Renal cortical epithelial cell (primary cell): ENCODE measurements at places on chromosomes 2 and 18. TPM values are rescaled to one million over a fixed set of nuclear protein-coding genes. Genes with fewer than 3 reads are reported as not detected.
A peak's percentile ranks its signal among the peaks of the same experiment; 100 is the strongest.

DNA sequence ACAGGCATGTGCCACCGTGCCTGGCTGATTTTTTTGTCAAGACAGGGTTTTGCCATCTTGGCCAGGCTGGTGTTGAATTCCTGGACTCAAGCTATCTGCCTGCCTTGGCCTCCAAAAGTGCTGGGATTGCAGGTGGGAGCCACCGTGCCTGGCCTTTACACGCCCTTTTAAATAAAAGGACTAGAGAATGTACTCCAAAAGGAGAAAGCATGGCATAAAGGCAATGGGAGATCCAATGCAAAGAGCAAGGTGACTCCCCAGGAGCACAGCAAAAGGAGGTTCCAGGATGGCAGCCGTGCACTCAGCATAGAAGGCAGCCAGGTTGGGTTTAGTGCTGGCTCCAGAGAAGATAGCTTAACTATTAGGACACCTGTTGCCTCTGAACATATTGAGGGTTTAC lies 27.1 kb downstream of the ASB1 start:
- no peak for DNase-seq

DNA sequence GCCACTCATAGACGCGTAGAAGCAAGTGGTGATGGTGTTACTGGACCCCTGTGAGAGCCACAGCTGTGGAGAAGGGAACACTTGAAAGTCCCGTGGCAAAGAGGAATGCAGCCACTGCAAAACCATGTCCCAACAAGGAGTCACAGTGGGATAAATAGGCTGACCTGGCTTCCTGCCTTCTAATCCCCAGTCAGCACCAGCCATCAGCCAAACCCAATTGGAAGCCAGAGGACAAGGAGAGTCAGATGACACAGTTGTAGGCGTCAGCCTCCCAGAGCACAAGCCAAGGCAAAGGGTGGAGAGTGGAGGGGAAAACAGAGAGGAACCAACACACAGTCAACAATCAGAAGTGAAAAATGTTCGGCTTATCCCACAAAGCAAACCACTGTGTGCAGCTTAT lies 5.5 kb upstream of the CYBRD1 start:
- DNase-seq: no peak

- DNase-seq: peak; percentile 3
Observed at GRCh38 chr2:69222953-69223658, 163.9 kb downstream of the GFPT1 start.

DNA sequence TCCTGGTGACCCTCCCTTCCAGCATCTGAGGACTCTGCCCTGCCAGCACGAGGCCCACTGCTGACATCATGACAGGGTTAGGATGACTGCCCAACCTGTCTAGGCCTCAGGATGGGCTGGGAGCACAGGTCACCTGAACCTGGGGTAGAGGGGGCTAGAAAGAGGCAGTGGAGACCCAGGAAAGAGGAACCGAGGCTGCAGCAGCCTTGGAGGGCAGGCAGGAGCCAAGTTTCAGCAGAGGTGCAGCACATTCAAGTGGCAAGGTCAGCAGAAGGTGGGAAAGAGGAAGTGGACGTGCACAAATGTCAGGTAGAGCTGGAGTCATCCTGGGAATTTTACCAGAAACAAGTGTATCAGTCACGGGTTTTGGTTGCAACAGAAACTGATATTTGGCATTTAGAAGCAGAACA lies 13.6 kb upstream of the RAB10 start:
- DNase-seq: no peak

GRCh38 chr2:196551014-196551413 lies 88.5 kb upstream of the CCDC150 start:
- DNase-seq: no peak

DNA sequence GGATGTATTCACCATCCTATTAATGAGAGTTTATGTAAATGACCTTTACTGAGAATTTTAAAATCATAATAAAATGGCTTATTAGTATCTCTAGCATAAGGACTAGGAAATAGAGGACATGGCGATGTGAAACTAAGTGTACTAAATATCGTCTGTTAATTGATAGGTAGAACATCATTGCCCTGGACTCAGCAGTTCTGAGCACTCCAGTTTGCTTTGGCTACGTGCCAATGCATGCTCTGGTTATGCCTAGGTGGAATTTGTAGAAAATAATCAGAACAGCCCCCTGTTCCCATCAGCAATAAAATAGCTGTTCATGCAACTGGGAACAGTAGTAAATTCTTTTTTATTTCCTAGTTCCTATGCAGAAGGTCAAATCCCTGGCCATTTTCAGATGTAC lies 247.8 kb downstream of the DOK6 start:
- DNase-seq: no peak

DNA sequence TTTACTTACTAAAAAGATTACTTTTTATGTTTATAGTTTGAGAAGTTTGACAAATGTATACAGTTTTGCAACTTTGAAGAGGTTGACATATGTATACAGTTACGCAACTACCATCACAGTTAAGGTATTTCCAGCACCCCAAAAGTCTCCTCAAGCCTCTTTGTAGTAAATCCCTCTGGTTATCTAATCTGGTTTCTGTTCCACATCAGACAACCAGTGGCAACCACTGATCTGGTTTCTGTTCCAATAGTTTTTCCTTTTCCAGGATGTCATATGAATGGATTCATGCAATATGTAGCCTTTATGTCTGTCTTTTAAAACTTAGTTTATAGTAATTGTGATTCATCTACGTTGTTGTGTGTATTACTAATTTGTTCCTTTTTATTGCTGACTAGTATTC lies 23.5 kb downstream of the IFIH1 start:
- no peak for DNase-seq

GRCh38 chr2:183242937-183243336 lies 118.7 kb downstream of the NUP35 start:
- peak; percentile 15 for DNase-seq

DNA sequence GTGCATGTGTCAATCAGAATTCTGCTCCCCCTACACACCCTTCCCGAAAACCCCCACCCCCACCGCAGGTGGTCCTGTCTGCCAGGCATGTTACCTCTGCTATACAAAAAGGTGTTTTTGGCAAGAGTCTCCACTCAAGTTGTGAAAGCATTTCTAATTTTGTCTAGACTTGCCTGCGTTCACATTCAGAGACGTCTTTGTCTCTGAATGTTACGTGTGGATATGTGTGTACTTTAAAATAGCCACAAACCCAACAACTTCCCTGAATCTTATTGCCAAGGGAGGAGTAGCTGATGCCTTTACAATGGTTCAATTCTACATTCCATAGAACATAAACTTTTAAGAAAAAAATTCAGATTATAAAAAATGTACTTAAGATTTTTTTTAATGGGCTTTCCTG lies 66.6 kb downstream of the ITGA4 start:
- no peak for DNase-seq

- DNase-seq: no peak
Observed at GRCh38 chr2:71611781-71612527, 158.6 kb downstream of the DYSF start.

- DNase-seq: no peak
Observed at GRCh38 chr2:72103690-72104089, 44.0 kb downstream of the CYP26B1 start.

DNA sequence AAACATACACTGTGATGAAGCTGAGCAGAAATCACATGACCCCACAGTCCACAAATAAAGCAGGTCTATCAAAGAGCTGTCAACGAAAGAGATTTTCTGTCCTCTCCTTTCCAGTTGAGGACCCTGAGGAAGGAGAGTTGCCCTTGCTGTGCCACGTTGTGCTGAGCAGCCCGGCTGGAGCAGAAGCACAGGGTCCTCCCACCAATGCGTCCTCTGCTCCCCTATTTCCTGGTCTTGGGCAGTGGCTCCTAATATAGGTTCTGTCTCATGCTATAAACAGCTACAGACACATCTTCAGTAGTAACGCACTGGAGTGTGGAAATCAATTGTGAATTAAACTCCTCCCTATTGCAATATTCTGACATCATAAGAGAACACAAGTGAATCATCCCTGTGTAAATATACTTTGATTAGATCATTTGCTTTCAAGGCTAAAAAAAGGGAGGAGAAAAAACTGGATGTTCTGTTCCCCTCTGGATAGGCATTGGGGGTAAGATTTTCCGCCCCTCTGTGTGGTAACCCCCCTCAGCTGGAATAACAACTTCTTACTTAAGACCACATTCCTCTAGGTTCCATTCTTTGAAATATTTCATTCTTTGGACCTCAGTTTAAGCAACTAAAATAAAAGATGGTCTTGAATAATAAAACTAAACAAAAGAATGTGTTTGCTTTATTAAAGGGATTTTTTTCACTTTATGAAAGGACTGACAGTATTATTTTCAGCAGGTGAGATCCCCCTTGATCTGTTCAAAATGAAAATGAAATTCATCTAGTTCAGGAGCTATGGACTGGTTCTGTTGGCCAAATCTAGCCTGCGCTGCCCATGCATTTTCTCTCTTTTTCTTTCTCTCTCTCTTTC lies 8.3 kb upstream of the RHOB start:
- peak; percentile 90 for DNase-seq

GRCh38 chr2:217309056-217309455 lies 449.2 kb upstream of the TNP1 start:
- DNase-seq: no peak

- no peak for DNase-seq
Observed at GRCh38 chr2:36530983-36531354, 67.0 kb downstream of the FEZ2 start.

- no peak for DNase-seq
Observed at GRCh38 chr2:56133931-56134629, 49.7 kb upstream of the CCDC85A start.

DNA sequence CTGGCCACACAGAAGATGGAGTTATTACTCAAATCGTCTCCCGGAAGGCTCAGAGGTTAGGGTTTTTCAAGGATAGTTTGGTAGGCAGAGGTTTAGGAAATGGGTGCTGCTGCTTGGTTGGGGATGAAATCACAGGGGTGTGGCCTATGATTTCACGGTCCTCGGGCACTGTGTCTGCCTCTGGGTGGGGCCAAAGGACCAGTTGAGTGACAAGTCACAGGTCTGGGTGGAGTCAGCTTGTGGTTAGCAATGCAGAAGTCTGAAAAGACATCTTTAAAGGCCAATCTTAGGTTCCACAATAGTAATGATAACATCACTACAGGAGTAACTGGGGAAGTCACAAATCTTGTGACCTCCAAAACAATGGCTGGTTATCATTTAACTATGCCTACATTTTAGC lies 387.8 kb downstream of the ZNF521 start:
- no peak for DNase-seq

GRCh38 chr18:56884511-56884910 lies 233.4 kb downstream of the WDR7 start:
- DNase-seq: no peak

- peak; percentile 50 for DNase-seq
Observed at GRCh38 chr2:200762127-200762526, 49.6 kb upstream of the BZW1 start.

DNA sequence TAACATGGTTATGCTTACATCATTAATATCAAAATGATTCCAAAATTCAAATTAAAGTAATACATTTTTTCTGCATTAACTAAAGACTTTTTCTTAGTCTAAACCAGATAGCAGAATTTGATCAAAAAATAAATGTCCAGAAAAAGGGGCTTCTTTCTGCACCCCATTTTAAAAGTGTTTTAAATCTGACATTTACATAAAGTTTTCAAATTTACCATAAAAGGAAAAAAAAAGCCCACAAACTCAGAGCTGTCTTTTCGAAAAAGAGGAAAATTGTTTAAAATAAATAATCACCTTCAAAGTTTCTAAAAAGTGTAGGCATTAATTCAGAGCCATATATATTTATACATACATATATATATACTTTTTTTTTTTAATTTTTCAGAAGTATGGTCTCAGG lies 1.5 kb downstream of the FASTKD1 start:
- DNase-seq: no peak

GRCh38 chr2:200399046-200399445 lies 92.6 kb downstream of the SPATS2L start:
- peak; percentile 86 for DNase-seq

DNA sequence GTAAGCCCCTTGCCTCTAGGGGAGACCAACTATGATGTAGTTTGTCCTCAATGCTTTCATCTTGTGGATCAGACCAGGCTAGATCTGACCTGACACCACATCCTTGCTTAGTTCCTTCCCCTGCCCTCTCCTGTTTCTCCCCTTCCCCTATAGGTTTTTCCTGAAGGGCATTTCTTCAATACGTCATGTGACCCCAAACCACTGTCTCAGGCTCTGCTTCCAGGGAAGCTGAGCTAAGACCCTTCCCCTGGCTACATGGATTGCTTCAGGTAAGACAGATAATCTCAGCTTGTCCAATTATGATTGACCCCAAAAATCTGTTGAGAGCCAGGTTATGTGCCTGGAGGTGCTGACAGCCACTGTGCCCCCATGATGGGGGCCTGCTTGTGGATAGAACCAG lies 22.6 kb upstream of the TTL start:
- no peak for DNase-seq

- peak; percentile 36 for DNase-seq
Observed at GRCh38 chr2:71530641-71531332, 77.4 kb downstream of the DYSF start.

DNA sequence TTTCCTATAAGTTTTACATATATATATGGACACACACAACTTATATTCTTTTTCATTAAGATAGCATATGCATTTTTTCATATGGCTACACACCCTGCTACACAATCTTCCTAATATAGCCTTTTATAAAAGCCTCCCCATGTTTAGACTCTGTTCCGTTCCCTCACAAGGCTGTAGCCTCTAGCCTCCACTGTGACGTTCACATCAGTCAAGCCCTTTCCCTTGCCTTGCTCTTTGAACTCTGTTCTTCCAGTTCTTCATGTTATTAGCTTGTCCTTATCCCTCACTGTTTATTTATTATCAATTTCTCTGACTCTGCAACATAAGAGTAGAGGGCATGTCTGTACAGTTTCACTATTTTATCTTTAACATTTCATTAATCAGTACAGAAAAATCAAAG lies 38.9 kb downstream of the HADHB start:
- DNase-seq: no peak

DNA sequence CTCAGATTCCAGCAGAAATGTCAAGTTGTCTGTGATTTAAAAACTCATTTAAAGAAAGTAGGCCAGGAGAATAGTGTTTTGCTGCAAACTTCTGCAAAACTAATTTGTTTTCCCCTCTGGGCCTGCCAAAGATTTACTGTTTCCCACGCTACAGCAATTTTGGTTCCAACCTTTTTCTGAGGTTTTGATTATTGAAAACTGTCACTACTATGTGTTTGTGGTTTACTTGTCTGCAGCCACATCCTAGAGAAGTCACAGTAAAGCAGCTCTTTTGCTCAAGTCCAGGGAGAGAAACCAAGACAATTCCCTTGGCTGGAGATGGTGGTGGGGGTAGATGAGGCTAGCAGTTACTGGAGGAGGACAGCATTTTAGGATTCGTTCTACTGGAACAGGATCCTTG lies 12.8 kb downstream of the IL1R2 start:
- no peak for DNase-seq

STAT4 gene
- 0.52 and 3.0 TPM in 2 replicates for total RNA-seq

DYTN gene
- total RNA-seq: not detected in 2 replicates

TRIM43 gene
- 0.05 TPM in 1 of 2 replicates, not detected in the other for total RNA-seq

CYP27A1 gene
- 18.6 and 42.8 TPM in 2 replicates for total RNA-seq

KIAA2012 gene
- not detected in 2 replicates for total RNA-seq

ONECUT2 gene
- total RNA-seq: under 0.01 and 0.80 TPM in 2 replicates

PCARE gene
- not detected in 2 replicates for total RNA-seq

UGT1A10 gene
- not detected in 2 replicates for total RNA-seq

SCYGR2 gene
- not detected in 2 replicates for total RNA-seq

KCNS3 gene
- total RNA-seq: 45.1 and 70.9 TPM in 2 replicates

STK36 gene
- total RNA-seq: 9.2 and 50.5 TPM in 2 replicates

FAM228A gene
- 0.05 and 0.35 TPM in 2 replicates for total RNA-seq

NAT8 gene
- total RNA-seq: 0.69 and 14.4 TPM in 2 replicates

COL5A2 gene
- total RNA-seq: 9.4 and 45.5 TPM in 2 replicates

TMEM214 gene
- total RNA-seq: 16.8 and 29.3 TPM in 2 replicates

ADD2 gene
- total RNA-seq: 0.35 and 2.3 TPM in 2 replicates

SPDYA gene
- total RNA-seq: 0.69 and 3.5 TPM in 2 replicates
